ENCODE measurements at places on chromosomes 16 and 17.

DNA sequence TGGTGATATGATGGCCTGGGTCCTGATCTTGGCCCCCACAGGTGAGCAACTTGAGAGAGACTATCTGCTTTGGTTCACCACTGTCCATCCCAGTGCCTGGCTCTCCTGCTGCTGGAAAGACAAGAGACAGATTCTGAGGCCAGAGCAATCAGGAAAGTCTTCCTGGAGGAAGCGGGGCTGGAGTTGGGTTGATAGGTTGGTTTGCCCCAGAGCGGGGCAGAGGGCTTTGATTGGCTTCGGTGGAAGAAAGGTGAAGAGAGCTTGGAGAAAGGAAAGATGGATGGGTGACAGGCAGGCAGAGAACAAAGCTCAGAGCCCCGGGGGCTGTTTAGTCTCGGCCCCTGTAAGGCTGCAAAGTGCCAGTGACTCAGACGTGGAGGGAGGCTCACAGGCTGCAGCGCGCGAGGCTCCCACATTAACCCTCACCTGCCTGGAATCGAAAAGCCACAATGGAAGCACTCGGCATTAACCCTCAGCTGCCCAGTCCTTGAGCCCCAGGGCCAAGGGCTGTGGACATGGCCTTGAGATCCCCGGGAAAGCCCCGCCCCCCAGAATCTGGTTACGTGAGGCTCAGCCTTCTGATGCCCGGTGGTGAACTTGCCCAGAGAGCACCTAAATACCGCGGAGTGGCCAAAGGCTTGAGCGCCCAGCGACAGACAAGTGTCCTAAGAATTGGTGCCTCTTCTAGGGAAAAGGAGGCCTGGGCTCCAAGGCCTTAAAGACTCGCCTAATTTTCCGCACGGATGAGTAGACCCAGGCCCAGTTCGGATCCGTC is 996 bp upstream of the CPNE2 start:
- DNase-seq = peak; percentile 64

- DNase-seq = no peak
Measured at GRCh38 chr17:67525239-67526135, 148.4 kb downstream of the PITPNC1 start.

- DNase-seq = no peak
Measured at GRCh38 chr16:19861133-19861532, 23.5 kb downstream of the GPRC5B start.

GRCh38 chr16:57618296-57619132 is 9.9 kb upstream of the ADGRG1 start:
- DNase-seq = no peak

DNA sequence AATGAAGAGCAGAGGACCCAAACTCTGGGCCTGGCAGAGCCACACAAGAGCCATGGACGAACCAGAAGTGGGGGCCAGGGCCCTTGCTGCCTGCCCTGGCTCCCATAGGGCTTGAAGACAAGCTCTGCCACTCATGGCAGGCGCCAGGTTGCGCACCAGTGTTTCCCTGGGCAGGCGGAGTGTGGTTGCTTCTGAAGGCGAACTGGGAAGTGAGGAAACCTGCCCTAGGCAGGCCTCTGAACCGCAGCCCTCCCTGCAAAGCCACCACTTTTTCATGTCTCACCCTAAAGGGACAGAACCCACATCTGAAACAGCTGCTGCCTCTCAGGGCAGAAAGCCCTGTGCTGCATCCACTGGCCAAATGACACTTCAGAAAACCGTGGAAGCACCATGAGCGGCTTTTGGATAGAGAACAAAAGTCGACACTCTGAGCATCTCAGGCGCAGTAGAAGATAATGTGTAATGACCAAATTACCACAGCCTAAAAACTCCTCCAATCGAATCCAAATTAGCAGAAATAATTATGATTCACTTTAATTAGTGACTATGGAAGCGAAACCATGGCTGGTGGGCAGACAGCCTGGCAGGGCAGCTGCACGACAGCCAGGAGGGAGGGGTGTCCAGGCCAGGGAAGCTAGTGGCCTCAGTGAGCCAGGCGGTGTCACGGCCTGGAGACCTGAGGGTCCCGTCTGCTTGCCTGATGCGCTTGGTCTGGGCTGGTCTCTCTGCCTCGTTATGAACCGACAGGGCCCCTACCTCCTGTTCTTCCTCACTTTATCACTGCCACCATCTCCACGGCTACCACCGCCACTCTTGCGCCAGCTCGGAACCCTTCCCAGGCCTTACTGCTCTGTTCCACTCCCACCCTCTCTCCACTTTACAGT is 59.1 kb downstream of the PRMT7 start:
- DNase-seq = no peak

GRCh38 chr17:13784434-13785095 is 182.8 kb upstream of the HS3ST3A1 start:
- DNase-seq = no peak

GRCh38 chr16:78560997-78561396 is 461.5 kb downstream of the WWOX start:
- no peak for DNase-seq

- DNase-seq = no peak
Measured at GRCh38 chr16:15494236-15494635, 59.8 kb downstream of the BMERB1 start.

GRCh38 chr17:76232342-76232741 is 8.0 kb downstream of the RNF157 start:
- DNase-seq = no peak

GRCh38 chr16:70157105-70157476 is 16.5 kb upstream of the CLEC18C start:
- no peak for DNase-seq

DNA sequence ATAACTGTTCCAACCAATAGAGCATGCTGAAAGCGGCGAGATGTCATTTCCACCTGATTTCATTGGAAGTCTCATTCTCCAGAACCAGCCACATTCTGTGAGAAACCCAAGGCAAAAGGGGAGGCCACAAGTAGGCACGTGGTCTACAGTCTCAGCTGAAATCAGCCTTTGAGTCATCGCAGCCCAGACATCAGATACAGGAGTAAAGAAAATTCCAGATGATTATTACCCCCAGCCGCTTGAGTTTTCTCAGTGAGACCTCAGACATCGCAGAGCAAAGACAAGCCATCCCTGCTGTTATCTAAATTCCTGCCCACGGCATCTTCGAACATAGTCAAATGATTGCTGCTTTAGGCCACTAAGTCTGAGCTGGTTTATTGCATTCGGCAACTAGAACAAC is 23.1 kb downstream of the STAT3 start:
- no peak for DNase-seq

DNA sequence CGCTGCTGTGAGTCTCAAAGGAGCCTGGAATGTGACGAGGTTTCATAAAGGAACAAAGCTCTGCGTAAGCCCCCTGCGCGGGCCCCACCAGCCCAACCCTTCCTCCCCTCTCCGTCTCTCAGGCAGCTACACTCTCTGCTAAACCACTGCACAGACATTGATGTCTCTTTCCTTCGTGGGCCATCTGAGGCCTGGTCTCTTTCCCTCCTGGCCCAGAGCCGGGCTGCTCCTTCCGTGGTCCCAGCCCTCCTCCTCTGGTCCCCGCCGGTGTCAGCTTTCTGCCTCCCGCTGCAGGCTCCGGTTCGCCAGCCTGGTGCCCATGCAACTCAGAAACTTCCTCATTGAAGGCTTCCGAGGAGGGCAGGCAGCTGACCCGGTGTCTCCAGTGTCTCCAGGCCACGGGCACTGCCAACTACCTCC is 7.4 kb downstream of the SCARF1 start:
- DNase-seq = no peak

DNA sequence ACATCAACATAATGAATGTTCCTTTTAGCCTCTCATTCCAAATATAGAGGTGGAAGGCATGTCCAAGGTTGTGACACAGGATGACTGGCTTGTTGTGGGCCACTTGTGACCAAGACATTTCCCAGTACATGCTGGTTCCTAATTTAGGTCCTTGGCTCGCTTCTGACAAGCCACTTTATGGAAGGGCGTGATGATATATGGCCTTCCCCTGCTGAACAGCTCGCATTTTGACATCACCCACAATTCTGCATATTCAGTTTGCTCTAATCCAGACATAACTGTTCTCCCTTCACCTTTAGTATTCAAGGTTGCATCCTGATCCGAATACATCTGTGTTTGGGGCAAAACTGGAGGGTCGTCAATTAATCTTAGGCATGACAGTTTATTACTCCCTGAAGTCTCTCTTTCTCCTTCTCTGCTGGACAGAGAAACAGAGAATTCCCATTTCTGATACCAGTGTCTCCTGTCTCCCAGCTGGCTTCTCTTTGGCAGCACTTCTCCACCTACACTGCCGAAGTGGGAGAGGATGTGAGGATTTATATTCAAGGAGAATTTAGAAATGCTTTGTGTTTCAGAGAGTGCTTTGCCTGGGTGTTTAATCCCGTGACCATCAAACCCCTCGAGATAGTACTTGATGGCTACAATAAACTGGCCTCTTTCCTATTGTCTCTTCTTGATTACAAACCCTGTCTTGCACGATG is 815.5 kb upstream of the RBFOX1 start:
- no peak for DNase-seq

- DNase-seq = no peak
Measured at GRCh38 chr17:66459811-66460270, 157.4 kb downstream of the PRKCA start.

DNA sequence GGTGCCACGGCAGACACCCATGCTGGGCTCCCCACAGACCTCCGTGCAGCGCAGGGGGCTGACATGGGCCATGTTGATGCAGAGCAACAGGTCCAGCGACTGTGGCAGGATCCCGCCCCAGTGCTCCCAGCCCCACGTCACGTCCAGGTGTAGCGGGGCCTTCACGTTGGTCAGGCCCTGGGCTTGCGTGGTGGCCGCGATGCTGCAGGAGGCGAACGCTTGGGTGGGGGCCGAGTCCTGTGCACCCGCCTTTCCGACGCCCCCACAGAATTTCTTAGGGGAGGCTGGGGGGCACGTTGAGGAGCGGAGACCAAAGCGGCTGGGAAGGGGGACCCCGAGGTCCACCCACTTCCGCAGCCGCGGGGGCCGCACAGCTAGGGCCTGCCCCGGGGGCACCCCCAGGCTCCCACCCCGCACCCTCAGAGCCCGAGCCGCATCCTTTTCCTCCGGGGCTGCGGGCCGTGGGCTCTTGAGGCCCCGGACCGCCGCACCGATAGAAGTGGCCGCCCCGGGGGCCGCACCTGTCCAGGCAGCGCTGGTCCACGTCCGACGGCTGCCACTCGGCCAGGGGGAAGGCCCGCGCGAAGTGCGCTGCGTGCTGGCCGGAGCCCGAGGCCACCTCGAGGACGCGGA is 416 bp downstream of the METTL26 start:
- no peak for DNase-seq
